D721Med (cell line): ENCODE measurements at places on chromosomes 6 and 20.

DNA sequence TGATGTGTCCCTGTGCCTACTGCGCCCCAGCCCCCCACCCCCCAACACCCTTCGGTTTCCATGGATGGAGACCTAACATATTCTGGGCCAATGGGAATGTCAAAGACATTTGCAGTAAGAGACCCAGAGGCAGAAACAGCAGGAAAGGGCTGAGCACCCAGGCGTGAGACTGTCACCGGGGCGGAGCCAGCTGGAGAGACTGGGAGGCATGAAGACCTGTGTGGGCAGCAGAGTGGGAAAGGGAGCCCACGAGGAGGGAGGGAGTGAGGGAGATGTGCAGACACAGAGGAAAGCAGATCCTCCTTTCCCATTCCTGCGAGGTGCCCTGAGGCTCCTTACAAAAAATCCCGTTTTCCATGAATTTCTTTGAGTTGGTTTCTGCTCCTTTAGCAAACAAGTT lies 150.2 kb downstream of the FOXC1 start:
- DNase-seq = no peak

- no peak for DNase-seq
Measured at GRCh38 chr20:48115502-48115901, 330.2 kb upstream of the SULF2 start.

GRCh38 chr6:7818257-7819214 lies 92.1 kb downstream of the TXNDC5 start:
- DNase-seq = no peak

DNA sequence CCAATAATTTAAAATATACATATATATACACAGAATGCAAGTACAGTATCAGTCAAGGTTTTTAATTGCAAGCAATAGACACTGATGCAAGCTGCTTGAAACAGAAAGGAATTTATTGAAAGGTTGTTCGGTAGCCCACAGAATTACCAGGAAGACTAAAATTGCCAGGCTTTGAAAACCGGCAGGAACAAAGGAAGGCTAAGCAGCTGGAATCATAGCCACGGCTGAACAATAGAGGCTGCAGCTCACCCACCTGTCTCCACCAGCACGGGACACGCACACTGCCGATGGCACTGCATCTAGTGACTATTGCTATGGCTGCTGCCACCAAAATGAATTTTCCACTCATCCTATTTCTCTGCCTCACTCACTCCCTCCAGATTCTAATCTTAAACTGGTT lies 22.0 kb upstream of the L3MBTL3 start:
- DNase-seq = no peak

- DNase-seq = no peak
Measured at GRCh38 chr6:55617272-55617671, 38.3 kb upstream of the HMGCLL1 start.

DNA sequence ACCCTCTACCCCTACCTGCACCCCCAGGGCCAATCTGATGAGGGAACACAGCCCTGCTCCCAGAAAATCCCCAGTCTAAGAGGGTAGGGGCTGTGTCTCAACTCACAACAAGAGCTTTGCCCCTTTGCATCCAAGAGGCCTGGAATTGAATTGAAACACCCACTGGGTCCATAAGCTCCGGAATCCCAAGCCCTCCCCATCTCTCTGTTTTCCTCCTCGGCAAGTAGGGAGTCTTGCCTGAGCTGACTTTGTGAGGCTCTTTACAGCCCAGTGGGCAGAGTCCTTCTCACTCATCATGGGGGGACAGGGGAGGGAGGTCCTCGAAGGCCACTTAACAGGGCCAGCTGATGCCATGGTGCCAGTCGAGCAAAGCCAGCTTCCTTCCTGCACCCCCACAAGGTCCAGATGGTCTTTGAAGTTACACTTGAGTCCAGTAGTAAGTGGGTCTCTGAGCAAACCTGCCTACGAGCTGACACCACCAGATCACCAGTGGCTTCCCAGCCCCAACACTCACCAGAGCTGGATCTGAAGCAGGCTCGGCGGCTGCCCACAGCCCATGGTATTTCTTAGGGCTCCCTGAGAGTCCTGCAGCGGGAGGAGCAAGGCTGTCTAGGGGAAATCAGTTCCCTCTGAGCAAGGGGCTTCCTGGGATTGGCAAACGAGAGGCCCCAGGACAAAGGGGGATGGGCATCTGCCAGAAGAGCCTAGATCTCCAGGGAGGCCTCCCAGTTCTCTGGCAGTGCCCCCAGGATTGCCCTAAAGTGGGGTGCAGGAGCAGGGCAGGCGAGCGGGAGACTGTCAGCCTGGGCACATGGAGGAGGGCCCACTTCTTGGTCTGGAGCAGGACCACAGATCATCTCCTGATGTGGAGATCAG lies 144.5 kb downstream of the VEGFA start:
- DNase-seq = no peak

- DNase-seq = no peak
Measured at GRCh38 chr6:37493661-37493995, 6.1 kb downstream of the CCDC167 start.

DNA sequence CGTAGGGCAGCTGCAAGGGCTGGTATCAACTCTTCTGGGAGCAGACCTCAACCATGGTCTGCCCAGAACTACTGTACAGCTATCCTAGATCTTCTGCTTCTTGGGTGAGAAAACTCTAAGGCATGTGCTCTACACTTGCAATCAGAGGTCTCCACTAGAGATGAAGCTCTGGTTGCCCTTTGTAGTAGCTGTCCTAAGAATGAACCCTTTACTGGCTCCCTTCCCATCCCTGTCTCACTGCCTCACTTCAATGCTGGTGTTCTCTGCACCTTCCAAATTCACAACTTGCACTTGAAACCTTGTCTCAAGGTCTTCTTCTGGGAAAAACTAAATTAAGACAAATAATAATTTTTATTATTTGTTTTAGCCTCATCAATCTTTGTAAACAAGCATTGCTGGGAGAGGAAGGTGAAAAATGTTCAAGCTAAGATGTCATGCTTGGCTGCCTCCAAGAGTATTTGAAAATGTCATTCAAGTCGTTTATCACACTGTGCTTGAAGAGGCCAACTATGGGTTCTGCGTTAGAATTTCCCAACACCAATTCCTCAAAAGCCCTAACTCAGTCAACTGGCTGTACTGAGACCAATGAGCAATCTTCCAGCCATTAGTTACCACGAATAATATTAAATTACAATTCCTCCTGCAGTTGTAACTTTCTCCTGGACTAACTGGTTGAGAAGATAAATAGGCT lies 255.7 kb upstream of the PRND start:
- DNase-seq = no peak

DNA sequence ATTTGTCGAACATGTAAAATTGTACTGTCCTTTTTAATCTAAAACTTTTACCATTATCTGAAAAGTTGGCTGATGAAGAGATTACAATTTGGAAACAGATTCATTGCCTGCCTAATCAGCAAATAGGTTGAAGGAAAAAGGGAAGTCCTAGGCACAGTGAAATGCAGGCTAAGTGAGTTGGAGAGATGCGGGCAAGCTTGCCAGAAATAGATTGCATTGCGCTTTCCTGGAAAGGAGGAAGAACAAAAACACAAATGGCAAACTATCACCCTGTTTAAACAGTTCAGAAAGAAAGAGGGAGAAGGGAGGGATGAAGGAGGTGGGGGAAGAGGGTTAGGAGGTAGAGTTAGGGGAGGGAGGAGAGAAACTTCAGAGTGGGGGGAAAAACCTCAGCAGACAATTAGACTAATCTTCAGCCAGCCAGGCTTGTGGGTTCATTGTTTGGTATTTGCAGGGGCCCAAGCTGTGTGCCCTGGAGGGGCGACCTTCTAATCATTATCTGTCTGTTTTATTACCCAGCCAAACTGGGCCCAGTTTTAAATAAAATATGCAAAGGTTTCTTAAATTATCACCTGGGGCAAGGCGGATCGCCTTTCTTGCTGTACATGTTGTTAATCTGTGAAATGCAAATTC lies 465.2 kb downstream of the TFAP2B start:
- DNase-seq = no peak
